Activated T-cell treated with anti-CD3 and anti-CD28 coated beads, Interleukin-2, amount 50 U/mL, for 1 hour (primary cell): ENCODE measurements at places on chromosomes 2 and 18.

DNA sequence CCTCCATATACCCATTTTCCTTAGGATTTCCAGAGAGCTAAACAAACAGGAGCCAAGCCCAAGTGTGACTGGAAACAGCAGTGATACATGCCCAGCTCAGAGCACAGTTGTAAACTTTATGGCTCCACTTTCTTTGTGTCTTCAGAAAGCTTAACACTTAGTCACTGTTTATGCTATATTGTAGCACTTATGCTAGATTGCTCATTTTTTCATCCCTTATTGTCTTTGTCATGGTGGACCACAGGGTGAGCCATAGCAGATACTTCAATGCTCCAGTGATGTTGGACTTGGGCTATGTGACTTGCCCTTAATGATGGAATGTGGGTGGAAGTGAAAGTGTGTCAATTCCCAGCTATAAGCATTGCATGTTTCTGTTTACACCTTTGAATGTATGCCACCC is 401.6 kb downstream of the METTL4 start:
- DNase-seq: no peak

DNA sequence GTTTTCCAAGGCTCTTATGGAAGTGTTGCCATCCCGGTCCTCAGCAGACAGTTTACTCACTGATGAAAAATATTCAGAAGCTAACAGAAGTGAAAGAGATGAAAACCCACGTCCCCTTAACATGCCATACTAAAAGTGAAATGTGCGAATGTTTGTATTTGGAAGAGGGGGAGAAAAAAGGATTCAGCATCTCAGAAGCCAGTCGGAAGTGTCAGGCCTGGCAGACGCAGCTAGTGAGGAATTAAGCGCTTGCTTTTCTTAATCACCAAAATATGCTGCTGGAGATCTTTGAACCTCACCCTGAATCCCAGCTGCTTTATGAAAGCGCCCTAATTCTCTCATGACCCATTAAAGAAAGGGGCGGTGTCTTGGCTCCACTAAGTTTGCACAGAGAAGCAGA is 653.7 kb downstream of the DCDC2C start:
- no peak for DNase-seq

GRCh38 chr2:113060796-113061195 is 1.8 kb downstream of the IL36RN start:
- no peak for DNase-seq

GRCh38 chr2:98538280-98539041 is 69.9 kb downstream of the COA5 start:
- DNase-seq: no peak

- no peak for DNase-seq
Observed at GRCh38 chr2:19216676-19217602, 141.5 kb downstream of the OSR1 start.

- DNase-seq: no peak
Observed at GRCh38 chr18:28485210-28485801, 308.4 kb upstream of the CDH2 start.

- DNase-seq: no peak
Observed at GRCh38 chr2:33013684-33014110, 66.9 kb downstream of the LTBP1 start.

- no peak for DNase-seq
Observed at GRCh38 chr2:23429036-23429435, 44.1 kb downstream of the KLHL29 start.

DNA sequence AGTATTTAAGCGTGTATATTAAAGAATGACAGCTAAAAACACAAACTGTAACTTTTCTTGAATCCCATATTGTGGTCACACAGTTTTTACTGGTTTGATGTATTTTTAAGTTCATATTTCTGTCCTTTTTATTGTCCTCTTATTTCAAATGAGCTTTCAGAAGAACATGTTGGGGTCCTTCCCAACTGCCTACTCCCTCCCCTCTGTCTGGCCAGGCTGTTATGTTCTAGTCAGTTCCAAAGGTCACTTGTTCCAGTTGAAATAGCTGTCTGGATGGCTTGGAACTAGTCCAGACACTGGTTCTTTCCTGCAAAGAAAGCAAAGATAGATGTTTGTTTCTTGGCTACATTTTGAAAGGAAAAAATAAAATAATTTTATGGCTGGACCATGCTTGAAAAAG is 306.9 kb downstream of the GULP1 start:
- no peak for DNase-seq

DNA sequence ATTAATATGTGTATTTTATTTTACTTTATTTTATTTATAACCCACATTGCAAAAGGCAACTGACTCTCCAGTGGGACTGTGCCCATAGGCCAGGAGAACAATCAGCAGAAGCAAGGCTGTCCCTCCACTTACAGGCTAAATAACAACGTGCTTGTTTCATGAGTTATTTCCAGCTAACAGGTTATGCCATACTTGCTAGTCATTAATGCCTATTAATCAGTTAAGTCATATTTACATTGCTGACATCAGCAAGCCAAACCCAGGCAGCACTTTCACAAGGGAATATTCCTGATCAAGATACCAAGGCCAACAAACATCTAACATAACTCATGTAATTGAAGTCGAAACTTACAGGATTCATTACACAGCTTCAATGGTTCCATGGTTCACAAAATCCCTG is 92.1 kb downstream of the EN1 start:
- DNase-seq: no peak

DNA sequence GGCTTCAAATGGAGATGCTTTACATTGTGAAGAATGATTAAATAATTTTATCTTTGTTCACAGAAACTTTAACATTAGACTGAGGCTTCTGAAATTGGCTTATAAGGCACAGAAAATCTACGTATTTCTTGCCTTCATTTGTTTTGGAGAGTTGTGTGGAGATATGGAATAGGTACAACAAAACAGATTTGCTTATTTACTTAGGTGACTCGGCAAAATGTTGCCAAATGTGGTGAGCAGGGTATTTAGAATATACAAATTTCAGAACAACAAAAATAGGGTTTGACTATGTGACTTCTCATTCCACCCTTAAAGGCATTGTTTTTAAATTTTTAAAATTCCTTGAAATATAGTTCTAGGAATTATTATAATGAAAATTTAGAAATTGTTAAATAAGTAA is 134.2 kb downstream of the KCNJ3 start:
- DNase-seq: no peak

GRCh38 chr2:38599706-38600105 is 3.0 kb downstream of the HNRNPLL start:
- no peak for DNase-seq

DNA sequence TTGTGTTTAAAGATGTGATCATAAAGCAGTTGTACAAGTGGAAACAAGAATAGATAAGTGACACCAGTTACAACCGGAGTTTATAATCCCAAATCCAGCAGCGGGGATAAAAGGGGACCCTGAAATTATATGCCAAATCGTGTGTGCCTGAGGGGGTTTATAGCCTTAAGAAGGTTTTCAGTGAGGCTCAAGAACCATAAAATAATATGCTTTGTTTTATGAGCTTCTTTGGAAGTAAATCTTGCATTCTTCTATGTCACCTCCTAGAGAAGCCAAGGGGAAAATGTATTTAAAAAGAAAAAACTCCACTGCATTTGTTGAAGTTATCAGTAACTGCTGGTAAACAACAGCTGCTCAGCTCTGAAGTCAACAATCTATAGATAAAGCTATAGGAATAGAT is 25.8 kb upstream of the MAP3K20 start:
- DNase-seq: no peak

DNA sequence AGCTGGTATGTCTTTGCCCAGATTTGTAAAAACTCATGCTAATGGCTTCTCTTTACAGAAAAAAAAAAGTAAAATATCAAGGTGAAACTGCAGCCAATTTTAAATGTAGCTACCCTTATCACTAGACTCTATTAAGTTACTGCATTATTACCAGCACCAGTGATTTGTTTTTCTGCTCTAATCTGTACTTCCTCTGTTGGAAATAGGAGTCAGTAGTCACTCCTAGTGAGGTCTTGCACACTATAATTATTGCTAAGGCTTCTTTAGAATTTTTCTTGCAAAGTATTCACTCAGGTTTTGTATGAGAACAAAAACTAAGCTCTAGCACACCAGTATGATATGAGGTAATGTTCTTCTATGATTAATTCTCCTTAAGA is 215.5 kb downstream of the XIRP2 start:
- no peak for DNase-seq

DNA sequence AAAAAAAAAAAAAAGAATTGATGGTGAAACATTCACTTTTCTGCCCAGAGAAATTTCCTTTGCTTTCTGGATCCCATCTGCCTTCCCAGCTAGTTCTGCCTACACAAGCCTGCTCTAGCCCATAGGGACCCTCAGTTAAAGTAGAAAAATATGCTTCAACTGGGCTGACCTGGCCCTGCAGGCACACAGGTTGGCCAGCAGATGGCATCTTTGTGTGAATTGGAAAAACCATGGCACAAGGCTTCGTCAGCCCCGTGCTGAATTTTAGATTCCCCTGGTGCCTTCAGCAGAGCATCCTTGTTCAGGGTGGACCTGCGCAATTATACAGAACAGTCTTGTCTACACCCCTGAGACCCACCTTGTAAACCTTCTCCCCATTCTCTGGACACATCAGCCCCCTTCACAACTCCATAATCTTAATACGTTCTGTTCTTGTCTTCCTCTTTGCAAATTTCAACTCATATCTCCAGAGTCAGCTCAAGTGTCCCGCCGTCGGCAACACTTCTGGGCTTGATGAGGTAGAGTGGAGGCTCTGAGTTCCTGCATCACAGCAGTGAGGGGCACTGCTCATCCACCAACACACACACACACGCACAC is 114.5 kb downstream of the INSIG2 start:
- peak; percentile 64 for DNase-seq

- no peak for DNase-seq
Observed at GRCh38 chr2:132404056-132404455, 12.5 kb upstream of the GPR39 start.

DNA sequence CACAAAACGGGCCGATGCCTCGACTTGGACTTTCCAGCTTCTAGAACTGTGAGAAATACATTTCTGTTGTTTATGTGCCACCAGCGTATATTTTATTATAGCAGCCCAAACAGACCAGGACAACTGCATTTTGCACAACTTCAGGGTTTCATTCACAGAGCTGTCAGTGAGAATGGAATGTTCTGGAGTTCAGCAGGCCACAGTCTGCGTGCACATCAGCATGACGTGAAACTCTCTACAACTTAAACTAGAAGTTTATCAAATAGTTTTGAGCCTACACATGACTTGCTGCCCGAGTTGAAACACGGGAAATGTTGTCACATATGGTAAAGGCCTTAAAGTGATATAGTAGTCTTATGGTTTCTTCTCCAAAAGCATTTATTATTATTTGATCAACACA is 3.9 kb upstream of the TRIB2 start:
- DNase-seq: no peak

DNA sequence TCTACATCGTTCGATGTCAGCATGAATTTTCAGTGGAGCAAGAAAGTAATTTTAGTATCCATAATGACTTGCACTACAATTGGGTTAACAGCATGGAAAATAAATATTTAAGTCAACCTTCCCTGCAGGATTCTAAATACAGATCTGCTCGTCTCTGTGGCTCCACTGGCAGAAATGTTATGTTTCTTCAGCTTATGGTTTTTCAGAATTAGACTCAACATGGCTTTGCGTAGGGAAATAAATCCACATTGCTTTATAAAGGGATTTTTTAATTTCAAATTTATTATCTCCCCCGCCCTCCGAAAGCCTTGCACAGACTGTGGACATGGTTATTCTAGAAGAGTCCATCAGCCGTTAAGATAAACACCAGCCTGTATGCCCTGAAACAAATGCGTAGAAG is 18.2 kb downstream of the TNFRSF11A start:
- no peak for DNase-seq

GRCh38 chr2:217837530-217837929 is 165.3 kb downstream of the TNS1 start:
- no peak for DNase-seq

DNA sequence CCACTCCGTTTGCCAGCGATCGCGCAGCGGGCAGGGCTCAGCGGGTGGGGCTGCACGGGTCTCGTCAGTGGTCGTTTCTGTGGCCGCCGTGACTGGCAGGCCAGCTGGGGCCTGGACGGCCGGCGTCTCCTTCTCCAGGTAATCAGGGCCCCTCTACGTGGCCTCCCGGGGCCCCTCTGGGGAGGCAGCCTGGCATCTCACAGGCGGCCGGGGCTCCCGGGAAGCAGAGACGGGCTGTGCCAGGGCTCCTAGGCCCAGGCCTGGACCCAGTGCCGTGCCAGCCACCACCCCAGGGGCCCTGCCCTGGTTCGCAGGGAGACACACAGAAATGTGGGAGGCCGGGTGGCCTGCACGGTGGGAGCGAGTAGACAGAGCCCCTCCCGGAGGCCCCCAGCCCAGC is 59.5 kb downstream of the NFATC1 start:
- no peak for DNase-seq

GRCh38 chr2:173553593-173553992 is 198.9 kb downstream of the CDCA7 start:
- DNase-seq: no peak

GRCh38 chr2:11616097-11616687 is 53.8 kb downstream of the NTSR2 start:
- DNase-seq: no peak

DNA sequence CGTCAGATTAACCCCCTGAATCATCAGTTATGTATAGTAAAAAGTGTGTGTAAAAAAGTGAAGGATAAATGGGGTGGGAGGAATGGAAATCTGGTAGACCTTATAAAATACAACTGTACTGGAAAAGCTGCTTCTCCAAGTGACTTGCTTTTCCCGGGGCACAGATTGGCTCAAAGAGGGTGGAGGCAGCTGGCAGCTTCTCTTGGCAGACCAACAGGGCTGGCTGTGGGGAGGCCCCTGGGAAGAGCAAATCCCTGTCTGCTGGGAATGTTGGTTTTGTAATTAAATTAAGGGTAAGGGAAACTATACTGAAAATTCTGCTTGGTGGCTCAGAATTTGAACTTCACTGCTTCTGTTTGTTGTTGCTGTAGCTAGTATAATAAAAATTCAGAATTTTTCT is 154.2 kb upstream of the DLX2 start:
- no peak for DNase-seq

DNA sequence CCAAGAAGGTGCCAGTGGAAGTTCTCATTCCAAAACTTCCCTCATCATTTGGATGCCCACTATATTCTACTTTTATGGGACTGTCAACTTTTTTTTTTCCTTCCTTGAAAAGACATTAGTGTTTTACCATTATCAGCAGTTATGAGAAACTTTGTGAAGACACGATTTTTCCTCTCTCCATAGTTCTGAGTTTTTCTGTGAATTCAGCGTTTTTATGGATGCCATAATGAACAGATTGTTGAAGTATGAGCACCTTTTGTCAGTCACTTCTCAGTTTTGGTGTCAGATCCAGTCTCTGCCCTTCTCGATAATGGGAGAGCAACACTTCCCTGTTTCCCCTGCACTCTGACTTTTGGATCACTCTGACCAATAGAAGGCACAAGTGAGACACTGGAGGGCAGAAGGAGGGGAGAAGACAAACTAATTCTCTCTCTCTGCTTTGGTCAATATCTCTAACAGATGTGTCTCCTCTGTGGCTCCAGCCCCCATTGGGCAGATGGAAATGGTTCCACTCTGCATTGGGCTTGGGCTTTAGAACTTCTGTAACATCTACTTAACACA is 53.5 kb upstream of the FN1 start:
- DNase-seq: no peak

DNA sequence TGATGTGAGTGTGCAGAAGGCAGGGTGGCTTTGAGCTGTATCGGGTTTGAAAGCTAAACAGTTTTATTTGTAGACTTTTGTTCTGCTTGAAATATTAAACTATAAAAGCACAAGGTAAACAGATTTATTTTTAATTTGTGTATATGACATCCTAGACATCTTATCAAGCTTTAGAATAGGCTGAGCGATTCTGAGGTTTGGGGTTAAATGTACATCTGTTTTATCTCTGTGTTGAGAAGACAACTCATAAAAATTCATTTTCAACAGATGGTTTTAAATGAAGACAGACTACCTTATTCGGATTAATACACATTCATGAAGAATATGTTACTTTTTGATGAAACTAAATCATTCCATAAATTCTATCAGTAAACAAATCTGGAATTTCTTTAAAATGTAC is 368.8 kb downstream of the RPRM start:
- no peak for DNase-seq
